ENCODE measurements at places on chromosomes 2 and 18. TPM values are rescaled to one million over a fixed set of nuclear protein-coding genes. Genes with fewer than 3 reads are reported as not detected.
A peak's percentile ranks its signal among the peaks of the same experiment; 100 is the strongest.

DNA sequence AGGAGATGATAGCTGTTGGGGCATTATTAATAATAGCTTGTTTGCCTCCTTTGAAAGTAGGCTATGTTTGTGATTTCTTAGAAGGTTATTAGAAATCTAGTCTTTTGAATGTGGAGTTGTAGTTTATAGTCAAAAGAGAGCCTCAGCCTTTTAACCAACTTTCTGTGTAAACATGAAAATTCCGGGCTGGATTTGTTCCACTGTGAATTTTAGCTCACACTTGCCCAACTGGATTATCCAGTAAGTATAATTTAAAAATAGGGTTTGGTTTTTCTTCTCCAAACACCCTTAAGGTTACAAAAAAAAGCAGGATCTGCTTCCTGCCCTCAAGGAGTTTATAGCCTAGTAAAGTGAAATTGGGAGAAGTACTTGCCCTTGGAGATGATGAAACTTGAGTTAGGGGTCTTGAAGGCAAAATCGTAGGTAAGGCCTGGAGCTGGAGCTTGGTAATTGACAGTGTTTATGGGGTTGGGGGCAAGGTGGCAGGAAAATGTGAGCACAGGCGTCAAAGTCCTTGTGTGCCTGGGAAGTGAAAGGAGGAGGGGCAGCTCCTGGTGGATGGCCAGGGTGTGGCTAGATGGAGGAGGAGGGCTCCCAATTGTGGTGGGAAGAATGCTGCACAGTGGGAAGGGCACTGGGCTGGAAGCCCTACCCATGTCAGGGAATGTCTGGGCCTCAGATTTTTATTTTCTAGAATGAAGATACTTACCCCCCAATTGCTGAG is 21.3 kb downstream of the ITGA6 start:
- DNase-seq = peak; percentile 66

MBD2 gene
- total RNA-seq = 31.9 TPM

GRCh38 chr2:222613715-222614331 is 42.1 kb downstream of the FARSB start:
- DNase-seq = peak; percentile 61

DNA sequence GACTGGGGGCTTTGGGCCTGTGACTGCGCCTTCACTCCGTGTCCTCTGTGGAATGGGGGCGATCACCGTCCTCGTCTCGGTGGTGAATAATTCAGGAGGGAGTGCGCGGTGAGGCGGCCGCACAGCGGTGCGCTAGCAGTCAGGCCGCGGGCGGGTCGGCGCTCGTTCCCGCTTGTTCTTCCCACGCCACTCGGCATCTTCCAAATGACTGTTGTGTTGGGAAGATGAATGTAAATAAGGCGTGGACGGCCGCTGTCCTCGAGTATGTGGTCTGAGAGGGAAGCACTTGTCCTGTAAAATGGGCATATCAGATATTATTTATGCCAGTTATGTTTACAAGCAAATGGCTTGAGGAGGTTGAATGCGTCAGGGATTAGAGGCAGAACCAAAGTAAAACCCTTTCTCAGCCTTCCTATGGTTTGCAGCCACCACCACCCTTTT is 608 bp upstream of the VPS4B start:
- no peak for DNase-seq

DNA sequence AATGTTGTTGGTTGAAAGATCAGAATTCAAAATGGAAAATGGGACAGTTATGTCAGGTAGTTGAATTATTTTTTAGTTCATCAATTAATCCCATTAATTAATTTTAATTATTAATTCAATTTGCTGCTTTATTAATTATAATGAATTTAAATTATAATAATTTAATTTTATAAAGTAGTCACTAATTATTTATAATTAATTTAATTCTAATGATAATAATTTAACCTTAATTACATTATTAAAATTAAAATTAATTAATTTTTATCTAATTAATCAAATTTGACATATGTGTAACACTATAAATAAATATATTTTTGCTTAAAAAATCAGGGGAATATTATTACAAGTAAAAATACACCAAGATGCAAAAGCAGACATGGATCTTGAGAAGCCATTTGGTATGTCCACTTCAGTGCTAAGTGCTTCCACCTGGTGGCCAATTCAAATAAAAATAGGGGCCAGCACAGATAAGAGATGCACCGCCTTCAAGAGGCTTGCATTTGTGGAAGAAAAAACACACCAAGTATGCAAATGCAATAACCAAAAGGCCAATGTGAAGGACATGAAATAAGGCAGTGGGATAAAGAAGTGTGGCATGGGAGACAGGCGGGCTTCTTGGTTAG is 73.2 kb downstream of the MBP start:
- peak; percentile 81 for DNase-seq

Measured in PC-3 (cell line).